ENCODE measurements at places on chromosomes 5 and 9.

GRCh38 chr5:54833590-54833989 lies 151.8 kb downstream of the ESM1 start:
- DNase-seq = no peak

- DNase-seq = no peak
These were observed 11.7 kb upstream of the QRFP start for GRCh38 chr9:130908146-130908877.

- DNase-seq = no peak
These were observed 36.3 kb downstream of the RUSC2 start for GRCh38 chr9:35526087-35526801.

- DNase-seq = no peak
These were observed 7.0 kb upstream of the ERAP2 start for GRCh38 chr5:96869372-96869641.

- DNase-seq = no peak
These were observed 34.9 kb upstream of the B4GALT1 start for GRCh38 chr9:33202018-33202417.

DNA sequence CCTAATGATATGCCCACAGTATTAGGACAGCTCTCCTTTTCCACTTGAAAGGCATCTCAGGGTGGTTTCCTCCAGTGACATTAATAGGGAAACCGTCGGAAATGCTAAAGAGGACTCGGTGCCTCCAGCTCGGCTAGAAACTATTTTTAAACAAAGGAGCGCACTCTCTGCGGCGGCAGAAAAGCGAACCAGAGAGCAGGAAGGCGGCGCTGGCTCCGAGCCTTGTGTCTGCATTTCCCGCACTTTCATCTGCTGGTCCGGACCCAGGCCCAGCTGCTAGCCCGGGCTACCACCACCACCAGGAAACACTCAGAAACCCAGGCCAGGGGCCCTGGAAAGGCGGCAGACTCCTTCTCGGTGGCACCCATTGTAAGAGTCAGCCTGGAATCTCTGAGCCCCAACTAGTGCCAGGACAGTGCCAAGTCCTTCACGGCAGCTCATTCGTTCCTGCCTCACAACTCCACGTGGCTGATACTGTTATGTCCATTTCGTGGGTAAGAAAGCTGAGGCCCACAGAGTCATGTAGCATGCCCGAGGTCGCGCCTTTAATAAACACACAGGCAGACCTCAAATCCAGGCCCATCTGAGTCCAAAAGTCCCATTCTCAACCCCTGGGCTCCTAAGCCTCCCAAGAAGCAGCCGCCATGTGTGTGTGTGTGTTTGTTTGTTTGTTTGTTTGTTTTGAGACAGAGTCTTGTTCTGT lies 73.9 kb downstream of the VAV2 start:
- no peak for DNase-seq

DNA sequence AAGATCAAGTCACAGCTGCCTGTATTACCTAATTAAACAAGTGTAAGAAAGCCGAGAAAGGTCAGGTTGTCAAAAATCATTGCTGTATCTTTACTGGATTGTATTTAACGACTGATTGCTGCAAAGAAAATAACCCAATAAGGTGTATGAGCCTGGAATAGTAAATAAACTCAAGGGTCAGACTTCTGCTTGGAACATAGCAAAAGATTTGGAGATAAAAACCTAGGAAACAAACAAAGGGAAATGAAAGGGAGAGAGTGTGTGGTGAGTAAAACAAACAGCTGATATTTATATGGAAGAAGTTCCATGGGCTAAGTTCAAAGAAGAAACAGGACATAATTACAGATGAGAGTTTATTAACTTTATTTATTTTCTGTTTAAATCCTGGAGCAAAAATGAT lies 354.0 kb downstream of the TLR4 start:
- no peak for DNase-seq

- no peak for DNase-seq
These were observed 5.2 kb downstream of the CRB2 start for GRCh38 chr9:123361086-123361730.

DNA sequence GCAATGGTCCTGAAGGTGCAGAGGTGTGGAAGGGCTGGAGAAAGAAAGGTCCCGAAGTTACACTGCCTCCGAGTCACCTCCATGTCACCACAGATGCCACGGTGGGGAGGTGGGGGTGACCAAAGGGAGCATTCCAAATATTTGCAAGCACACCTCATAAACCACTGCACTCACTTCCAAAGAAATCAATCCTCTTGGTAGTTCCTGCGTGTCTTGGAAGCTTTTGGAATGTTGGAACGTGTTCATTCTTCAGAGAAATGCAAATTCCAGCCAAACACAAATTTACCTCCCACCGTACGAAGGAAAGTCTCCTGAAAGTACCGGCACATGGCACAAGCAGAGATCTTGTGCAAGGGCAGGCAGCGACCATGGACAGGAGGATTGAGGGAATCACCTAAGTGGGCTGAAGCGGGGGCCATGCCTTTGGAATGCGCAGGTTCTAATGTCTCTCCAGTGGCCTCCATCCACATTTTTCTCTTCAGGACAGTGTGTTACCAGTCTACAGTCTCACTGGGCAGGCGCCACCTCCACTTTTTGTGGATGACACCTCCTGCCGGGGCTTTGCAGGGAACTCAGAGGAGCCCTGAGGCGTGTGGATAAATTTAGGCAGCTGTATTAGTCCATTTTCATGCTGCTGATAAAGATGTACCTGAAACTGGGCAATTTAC lies 54.0 kb downstream of the NSUN2 start:
- no peak for DNase-seq

All from CD4-positive, alpha-beta T cell treated with Interleukin-6 at 100 ng/mL for 8 hours (primary cell).